ENCODE measurements at places on chromosomes 5 and 9. TPM values are rescaled to one million over a fixed set of nuclear protein-coding genes. Genes with fewer than 3 reads are reported as not detected.
A peak's percentile ranks its signal among the peaks of the same experiment; 100 is the strongest.

DNA sequence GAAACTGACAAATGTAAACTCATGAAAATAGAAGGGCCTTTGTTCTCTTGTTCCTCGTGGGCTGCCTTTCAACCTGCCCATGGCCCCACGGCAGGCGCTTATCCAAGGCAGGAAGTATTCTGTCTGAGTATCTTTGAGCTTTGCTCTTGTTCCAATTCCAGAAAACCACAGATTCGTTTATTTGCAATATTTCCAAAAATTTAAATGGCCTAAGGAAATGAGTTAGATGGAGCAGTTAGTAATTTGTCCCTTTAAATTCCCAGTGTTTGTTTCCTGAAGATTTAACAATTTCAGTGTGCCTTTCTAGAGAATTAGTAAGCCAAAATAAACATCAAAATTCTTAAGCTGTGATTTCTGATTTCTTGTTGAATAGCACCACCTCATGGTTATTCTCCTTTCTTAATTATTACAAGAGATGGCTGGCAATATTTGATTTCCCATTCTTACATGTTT, 299.4 kb upstream of the RASA1 start:
- DNase-seq: no peak

DNA sequence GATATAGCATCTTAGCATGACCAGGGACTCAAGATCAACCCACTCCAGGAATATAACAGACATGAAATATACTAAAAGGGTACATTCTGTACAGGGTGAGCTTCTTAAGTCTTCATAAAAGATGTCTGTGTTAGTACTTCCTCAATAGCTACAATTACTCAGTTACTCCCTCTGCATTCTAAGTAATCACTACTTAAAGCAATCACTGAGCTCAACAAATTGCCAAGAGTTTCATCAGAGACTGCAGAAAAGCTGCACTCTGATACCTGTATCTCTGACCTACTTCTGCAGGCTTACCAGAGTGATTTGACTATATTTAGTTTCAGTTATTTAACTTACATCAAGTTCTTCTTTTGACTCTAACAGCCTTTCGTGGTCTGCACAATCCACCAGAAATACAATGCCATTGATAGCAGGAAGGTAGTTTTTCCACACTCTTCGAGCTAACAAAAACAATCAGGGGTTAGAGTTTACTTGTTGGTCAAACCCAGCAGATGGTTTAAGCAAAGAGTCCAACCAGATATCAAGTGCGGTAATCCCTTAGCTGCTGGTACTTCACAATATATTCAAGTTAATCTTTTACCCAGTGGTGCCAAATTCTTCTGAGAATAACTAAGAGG, 23.3 kb downstream of the SAR1B start:
- DNase-seq: peak; percentile 29

- peak; percentile 67 for DNase-seq
These were observed 33.5 kb downstream of the ANXA6 start for GRCh38 chr5:151123897-151124751.

DNA sequence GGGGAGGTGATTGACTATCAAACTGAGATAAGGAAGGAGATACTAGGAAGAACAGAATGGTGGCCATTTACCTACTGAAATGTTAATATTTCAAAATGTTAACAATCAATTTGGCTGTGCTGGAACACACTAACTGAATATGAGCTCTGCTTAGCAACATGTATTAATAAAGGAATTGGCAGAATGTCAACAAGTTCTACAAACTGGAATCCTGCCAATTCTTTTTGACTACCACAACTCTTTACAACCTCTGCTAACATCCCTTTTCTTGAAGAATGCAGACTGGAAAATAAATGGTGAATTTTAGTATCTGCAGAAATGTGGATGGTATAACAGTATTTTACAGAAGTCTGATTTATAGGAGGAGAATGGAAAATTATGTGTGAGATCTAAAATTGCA, 446.4 kb downstream of the ISL1 start:
- no peak for DNase-seq

GRCh38 chr9:118652258-118652657, 717.0 kb downstream of the BRINP1 start:
- DNase-seq: no peak

DNA sequence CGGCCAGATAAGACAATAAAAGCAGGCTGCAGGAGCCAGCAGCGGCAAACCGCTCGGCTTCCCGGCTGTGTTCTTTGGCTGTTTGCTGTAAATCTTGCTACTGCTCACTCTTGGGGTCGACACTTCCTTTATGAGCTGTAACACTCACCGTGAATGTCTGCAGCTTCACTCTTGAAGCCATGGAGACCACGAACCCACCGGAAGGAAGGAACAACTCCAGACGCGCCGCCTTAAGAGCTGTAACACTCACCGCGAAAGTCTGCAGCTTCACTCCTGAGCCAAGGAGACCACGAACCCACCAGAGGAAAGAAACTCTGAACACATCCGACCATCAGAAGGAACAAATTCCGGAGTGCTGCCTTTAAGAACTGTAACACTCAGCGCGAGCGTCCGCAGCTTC, 451.7 kb downstream of the AGTPBP1 start:
- peak; percentile 34 for DNase-seq

GRCh38 chr5:132489051-132489770, 1.4 kb downstream of the IRF1 start:
- peak; percentile 34 for DNase-seq

- no peak for DNase-seq
These were observed 446.4 kb upstream of the KLF4 start for GRCh38 chr9:107935931-107936330.

DNA sequence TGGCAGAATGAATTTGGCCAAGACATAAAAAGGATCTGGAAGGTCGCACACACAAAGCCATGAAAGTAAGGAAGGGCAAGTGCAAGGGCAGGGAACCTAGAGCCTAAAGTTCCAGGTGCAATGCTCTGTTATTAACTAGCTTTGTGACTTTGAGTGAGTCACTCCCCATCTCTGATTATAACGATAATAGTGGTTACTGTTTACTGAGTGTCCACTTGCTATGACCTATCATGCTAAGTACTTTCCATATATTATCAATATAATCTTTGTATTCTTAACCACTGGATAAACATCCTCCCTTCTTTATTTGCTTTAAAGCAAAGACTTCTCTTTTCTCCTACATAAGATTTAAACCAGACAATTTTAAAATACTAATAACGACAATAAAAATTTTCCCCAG, 504.6 kb upstream of the BRINP1 start:
- no peak for DNase-seq

DNA sequence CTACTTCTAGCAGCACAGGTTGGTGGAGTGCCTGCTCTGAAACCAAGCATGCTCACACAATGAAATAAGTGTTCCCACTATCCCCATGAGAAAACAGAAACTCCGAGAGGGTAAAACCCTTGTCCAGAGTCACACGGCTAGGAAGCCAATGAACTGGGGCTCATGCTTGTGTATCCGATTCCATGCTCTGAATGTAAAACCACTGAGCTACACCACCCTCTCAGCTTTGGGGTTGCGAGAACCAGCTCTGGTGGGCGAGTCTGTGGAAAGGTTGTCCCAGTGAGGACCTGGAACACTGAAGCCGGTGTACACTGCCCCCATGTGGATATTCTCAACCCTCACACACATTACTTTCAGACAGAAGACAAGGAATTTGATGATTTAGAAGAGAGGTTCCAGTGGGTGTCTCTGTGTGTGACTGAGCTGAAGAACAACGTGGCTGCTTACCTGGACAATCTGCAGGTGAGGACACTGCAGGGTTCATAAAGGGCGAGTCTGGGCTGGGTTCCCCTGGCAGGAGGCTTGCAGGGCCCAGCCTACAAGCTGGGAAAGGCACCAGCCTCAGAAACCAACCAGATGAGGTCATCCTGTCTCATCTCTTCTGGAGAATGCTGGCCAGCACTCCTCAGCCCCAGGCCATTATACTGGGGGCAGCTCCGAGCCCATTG, 37.4 kb downstream of the ARHGEF37 start:
- DNase-seq: peak; percentile 60

GRCh38 chr5:145588113-145588512, 247.0 kb downstream of the PRELID2 start:
- DNase-seq: no peak

- no peak for DNase-seq
These were observed 10.0 kb upstream of the NDST1 start for GRCh38 chr5:150497989-150498317.

DNA sequence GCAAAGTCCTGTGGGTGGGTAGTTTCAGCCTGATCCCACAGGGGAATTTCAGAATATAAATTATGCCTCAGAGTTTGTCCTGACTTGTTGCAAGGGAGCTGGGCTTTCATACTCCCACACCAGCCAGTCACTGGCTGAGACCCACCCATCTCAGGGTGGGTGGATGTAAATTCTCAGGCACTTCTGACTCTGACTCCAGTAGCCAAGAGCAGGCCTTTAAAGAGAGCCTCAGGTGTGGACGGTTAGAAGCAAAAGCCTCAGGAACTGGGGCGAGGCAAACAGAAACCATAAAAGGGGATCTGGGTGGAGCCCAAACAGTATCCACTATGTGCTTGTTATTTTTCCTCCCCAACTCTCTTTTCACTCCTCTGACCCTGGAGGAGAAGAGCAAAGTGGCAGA, 28.6 kb upstream of the FBXW11 start:
- DNase-seq: peak; percentile 26

DNA sequence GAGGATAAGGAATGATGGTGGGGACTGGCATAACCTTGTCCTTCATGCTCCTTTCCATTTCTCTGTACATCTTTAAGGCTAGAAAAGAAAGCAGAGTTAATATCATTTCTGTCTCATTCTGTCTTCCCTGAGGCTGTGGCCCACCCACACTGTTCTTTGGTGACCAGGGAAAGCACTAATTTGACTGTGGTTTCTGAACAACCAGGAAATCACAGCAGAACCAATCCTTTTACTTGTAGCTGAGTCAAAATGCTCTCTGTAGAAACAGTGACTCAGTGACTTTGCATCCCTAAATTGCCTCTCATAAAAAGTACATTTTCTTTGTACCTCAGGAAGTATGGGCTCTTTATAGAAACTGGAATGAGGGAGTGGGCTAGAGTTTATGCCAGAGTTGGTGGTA, 28.1 kb downstream of the IL33 start:
- DNase-seq: peak; percentile 55

DNA sequence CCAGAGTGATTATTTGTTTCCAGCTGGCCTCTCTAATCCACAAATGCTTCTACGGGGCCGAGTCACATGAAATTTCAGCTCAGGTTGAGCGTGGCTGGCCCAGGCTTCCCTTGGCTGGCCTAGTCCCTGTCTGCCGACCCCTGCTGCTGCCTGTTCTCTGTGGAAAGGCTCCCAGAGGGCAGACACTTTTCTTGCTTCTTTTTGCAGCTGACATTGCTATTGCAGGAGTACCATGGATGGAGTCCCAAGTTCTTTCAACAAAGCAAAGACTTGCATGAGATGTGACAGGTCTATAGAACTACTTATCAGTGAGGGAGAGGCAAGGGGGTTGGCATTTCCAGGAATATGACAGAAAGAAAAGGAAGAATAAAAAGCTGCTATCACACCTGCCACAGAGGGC, 287.4 kb upstream of the ARRDC3 start:
- no peak for DNase-seq

DNA sequence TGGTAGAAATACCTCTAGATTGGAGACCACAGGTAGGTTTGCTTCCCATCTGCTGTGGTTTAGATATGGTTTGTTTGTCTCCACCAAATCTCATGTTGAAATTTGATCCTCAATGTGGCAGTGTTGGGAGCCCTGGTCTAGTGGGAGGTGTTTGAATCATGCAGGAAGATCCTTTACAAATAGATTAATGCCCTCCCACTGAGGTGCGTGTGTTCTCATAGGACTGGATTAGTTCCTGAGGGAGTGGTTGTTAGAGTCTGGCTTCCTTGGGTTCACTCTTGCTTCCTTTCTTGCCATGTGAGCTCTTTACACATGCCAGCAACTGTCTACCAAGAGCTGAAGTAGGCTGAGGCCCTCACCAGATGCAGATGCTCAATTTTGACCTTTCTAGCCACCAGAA, 391.1 kb upstream of the GRIA1 start:
- DNase-seq: no peak

GRCh38 chr5:50905996-50906570, 239.6 kb downstream of the PARP8 start:
- DNase-seq: no peak

DNA sequence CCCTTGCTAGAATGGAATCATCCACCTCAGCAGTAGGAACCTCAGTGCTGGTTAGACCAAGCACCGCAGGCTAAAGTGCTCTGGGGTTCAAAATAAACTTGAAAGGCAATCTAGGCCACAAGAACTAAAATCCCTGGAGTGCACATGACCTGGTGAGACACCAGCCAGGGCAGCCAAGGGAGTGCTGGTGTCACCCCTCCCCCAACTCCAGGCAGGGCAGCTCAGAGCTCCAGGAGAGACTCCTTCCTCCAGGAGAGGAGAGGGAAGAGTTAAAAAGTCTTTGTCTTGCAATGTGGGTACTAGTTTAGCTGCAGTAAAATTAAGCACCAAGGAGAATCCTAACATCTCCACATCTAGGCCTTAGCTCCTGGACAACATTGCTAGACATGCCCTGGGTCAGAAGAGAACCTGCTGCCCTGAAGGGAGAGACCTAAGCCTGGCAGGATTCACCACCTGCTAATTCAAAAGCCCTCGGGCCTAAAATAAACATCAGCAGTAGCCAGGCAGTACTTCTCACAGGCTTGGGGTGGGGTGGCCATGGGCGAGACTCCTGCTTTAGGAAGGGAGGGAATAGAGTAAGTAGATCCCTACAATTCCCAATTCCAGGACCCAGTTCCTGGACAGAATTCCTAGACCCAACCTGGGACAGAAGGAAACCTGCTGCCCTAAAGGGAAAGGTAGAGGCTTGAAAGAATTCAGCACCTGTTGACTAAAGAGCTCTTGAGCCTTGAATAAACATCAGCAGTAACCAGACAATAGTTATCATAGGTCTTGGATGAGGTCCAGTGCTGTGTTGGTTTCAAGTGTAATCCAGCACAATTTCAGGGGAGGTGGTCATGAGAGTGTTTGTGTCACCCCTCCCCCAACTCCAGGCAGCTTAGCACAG, 25.8 kb downstream of the UGT3A2 start:
- no peak for DNase-seq

DNA sequence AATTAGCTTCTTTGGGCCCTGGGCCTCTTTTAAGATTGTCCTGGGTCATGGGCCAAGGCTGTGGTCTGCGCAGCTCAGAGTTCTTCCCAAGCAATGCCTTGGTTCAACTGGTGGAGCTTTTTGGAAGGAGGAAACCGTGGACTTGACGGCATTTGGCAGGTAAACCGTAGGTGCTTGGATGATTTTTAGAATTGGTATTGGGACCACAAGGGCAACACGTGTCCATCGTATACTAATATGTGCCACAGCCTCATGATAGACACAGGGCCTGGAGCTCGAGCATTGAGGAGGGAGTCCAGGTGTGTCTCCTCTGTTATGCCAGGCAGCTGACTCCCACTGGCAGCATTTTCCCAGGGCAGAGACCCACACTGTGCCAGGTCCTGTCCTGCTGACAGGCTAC, 120.9 kb upstream of the PITX1 start:
- no peak for DNase-seq

DNA sequence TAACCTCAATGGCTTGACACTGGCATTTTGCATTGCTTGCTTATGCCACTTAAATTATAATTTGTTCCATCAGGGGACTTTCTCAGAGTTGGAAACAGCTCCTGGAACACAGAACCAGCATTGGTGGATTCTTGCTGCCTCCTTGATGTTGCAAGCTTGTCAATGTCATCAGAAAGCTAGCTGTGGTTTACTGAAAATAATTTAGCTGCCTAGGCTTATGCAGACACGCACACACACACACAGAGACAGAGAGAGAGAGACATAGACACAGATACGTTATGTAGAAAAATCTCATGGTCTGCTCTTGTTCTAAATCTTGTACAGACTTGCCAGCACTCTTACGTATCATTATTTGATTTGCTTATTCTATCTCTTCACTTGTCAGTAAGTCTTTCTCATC, 78.0 kb downstream of the HMHB1 start:
- no peak for DNase-seq

The IL4 gene
- 0.77 TPM for total RNA-seq

The MARCOL gene
- total RNA-seq: not detected

The PITX1 gene
- 0.18 TPM for total RNA-seq
